Esophagus squamous epithelium (tissue), 5 donors: ENCODE measurements at places on chromosomes 4 and X.
A peak's percentile ranks its signal among the peaks of the same experiment; 100 is the strongest.

GRCh38 chrX:150223176-150224015 is 139.7 kb upstream of the MAMLD1 start:
- DNase-seq = no peak

DNA sequence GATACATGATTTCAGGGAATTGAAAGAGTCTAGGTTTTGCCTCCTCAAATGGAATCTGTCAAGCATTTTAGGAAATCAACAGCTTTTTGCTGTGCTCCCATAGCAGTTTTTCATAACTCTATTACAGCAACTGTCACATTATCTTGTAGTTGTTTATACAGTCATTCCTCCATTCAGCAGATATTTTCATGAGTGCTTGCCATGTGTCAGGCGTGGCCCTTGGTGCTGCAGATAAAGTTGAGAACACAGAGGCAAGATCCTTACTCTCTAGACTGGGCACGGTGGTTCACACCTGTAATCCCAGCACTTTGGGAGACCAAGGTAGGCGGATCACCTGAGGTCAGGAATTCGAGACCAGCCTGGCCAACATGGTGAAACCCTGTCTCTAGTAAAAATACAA is 67.3 kb downstream of the MCUB start:
- no peak for DNase-seq

DNA sequence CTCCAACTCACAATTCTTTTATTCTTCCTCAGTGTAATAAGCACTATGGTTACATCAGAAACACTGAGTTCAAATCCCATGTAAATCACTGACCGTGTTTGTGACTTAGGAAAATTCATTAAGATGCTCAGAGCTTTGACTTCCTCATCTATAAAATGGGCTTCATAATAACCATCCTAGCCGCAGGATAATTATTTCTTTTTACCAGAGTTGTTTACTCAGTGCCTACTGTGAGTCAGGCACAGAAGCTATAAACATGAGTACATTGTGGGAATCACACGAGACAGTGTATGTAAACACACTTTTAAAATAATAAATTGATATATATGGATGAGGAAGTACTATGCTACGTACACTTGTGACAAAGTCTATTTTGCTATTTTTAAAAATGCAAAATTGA is 296.3 kb upstream of the TENM3 start:
- no peak for DNase-seq

GRCh38 chr4:54902976-54903375 is 222.4 kb downstream of the KDR start:
- no peak for DNase-seq

DNA sequence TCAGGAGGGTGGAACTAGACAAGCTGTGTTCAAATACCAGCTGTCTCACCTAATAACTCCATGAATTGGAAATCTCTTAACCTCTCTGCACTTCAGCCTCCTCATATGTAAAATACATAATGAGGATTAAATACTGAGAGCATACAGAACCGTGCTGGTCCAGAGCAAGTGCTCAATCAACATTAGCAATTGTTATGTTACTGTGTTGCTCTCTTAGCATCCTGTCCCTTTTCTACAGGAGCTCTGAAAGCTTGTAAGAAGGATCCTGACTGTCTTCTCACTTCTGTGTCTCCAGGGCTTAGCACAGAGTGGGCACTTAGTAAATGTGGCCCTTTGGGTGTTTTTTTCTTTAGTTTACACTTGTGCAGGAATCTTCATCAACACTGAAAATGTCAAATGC is 1456.1 kb upstream of the IGFBP7 start:
- no peak for DNase-seq

DNA sequence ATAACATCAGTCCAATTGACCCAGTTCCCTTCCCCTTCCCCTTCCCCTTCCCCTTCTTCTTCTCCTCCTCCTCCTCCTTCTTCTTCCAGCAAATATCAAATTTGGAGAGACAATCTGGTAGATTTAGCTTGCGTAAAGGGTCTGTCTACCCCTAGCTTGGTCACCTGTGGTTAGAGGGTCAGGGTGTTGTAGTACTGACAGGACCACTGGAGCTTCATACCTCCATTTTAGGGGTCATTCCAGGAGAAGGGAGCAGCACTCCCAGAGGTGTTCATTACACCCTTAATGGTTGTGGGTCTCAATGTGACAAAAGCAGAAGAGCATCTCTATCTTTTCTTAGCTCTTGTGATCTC is 3.7 kb upstream of the FGB start:
- DNase-seq = no peak

GRCh38 chr4:75321484-75321883 is 192.7 kb downstream of the RCHY1 start:
- DNase-seq = no peak

- no peak for DNase-seq
Measured at GRCh38 chr4:1055721-1056590, 44.5 kb downstream of the FGFRL1 start.

- no peak for DNase-seq
Measured at GRCh38 chrX:41475191-41475590, 28.0 kb downstream of the NYX start.

DNA sequence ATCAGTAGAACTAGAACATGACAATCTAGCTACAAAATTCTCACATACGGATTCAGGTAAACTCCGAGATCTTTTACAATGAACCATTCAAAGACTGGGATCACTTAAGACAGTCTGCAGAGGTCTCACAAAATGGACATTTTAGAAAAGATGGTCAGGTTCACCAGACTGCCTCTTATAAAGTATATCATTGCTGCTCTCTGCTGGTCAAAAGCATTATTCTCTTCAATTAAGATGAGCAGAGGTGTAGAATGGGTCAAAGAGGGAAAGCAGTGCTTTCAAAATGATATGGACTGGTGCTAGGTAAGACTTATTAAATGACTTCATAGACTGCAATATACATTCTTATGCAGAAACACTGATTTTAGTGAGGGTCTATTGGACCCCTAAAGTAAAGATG is 434.7 kb downstream of the PACRGL start:
- no peak for DNase-seq

DNA sequence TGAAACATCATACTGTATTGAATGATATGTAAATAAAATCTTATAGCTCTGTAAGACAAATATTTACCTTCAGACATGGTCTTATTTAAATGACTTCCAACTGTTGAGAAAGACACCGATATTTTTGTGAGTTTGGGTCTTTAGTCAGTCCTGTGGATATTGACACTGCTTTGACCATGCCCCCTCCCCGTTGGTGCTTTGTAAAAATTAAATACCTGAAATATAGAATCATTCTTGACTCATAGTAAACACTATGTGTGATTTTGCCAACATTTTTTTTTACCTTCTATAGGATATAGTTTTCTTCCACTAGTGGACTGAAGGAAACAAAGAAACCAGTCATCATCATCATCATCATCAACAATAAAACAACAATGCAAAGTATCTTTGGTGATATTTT is 114.3 kb upstream of the HS3ST1 start:
- no peak for DNase-seq

DNA sequence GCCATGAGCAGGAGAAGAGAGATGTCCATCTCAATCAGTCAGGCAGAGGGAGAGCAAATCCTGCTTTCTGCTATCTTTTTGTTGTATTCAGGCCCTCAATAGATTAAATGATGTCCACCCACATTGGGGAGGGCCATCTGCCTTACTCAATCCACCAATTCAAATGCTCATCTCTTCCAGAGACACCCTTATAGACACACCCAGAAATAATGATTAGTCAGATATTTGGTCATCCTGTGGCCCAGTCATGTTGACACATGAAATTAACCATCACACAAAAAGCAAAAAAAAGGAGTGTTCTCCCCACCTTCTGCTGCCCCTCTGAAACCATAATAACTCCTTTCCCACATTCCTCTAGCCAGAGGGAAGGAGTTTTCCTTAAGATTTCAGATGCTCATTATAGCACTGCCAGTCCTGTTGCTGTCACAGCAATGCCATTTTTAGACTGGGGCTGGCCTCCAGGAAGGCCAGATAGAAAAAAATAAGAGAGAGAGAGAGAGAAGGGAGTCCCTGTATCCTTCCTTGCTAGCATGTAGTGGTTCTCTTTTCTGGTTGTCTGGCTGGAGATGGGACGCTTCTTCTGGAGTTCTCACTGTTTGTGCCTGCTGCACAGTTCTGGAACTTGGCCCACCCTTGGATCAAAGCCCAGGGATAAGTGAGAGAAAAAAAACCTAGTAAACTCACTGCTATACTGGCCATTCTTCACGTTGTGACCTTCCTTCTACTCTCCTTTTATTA is 177.7 kb downstream of the RBM46 start:
- no peak for DNase-seq

- DNase-seq = no peak
Measured at GRCh38 chrX:10714531-10714930, 94.1 kb upstream of the MID1 start.

- DNase-seq = no peak
Measured at GRCh38 chr4:111601671-111602070, 543.6 kb upstream of the FAM241A start.

DNA sequence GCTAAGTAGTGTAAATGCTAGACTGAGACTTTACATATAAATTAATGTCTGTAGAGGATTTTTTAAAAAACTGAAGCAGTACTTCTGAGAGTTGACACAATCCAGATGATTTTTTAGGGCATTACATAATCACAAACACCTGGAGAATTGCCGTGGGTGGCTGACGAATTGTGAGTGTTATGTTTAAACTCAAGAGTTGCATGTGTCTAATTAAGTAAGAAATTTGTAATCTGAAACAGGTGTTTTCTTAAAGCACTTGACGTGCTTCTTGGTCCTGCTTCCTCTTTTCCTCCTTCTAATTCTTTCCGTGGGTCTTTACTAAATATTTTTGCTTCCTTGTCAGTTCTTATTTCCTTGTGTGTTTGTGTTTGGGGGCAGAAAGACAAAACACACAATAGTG is 27.8 kb downstream of the PIR start:
- DNase-seq = no peak

- no peak for DNase-seq
Measured at GRCh38 chrX:137567682-137568232, 1.8 kb downstream of the ZIC3 start.

DNA sequence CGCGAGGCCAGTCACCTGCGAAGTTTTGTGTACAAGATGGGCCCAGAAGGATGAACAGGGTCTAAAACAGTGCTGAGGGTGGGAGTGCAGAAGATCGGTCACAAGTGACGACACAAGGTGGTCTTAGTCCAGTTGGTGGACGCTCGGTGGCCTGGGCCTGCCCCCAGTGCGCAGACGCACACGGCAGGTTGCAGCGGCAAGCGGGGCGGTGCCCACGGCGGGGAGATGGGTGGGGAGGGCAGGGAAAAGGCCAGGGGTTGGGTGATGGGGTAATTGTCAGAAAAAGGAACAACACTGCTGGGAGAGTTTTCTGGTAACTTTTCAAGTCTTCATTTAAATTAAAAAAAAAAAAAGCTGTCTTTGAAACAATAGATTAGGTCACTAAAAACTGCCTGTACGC is 1.0 kb upstream of the PRDX4 start:
- DNase-seq = no peak

DNA sequence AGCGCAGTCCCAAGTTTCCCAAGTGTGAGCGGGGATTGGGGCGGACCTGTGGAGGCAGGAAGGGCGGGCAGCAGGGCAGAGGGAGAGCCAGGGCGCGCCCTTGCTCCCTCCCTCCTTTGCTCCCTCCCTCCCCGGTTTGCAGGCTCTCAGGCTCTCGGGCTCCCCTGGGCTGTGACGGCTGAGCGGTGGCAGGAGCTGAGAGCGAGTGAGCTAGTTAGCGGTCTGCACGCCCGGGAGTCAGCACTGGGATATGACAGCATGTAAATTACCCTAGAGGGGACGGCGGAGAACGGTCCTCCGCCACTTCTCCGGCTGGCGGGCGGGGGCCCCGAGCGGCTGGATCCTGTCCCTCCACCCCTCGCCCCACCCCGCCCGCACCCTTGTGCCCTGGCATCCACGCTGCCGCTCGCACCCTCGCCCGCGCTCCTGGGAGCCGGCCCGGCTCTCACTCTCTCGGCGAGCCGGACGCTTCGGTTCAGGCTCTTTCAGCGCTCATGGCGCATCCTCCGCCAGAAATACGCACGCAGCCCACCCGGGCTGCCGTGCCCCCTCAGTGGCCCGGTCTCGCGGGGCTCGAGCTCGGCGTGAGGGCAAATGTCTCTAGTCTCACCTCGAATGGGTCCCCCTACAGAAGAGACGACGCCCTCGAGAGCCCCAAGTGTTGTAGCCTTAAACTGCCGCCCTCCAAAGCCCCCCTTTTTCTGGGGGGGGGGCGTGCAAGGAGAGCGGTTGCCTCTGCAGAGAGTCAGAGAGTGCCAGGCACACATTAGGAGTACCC is at the start of gene TSC22D3:
Gene TSC22D3 (minus strand): TSS at position 54 of the 778 bp plus-strand sequence. CDS start 368 bp downstream, outside the sequence.
- peak; percentile 18 for DNase-seq

DNA sequence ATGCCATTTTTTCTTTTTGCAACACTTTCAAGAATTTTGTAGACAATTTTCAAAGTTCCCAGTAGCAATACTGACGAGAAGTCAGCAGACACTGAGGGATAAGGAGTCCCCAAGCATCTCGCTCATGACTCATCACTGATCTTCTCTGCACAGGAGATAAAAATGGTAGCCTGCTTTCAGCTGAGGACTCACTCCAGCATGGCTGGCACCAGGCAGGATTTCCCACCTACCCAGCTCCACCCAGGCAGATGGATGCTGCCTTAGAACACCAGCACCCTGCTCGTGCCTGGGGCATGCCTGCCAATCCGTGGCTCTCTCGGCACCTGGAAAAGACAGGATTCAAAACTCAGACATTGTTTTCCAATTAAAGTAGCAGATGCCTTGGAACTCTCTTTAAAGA is 24.9 kb downstream of the JAKMIP1 start:
- DNase-seq = no peak

DNA sequence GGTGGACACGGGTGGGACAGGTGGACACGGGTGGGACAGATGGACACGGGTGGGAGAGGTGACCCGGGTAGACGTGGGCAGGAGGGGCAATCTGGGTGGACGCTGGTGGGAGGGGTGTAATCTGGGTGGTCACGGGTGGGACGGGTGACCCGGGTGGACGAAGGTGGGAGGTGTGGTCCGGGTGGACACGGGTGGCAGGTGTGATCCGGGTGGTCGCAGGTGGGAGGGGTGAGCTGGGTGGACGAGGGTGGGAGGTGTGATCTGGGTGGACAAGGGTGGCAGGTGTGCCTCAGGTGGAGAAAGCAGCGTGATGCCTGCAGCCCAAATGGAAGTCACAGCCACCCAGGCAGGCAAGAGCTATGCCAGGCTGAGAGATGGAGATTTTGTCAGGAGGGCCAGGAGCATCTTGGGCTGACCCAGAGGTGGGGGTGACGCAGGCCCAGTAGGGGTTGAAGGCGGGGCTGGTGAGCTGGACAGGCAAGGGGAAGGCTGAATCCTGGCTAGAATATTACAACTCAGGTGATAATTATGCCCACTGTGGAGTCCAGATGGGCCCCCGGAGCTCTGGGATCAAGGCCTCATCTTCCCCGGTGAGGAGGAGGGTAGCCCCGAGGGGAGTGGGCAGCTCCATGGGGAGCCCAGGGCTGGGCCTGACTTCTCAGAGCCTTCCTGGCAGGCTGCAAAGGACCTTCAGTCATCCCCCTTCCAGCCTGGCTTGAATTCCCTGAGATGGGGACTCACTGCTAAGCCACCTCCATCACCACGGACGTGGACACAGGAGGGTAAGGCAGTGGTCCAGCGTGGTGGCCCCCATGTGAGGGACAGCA is 100.0 kb downstream of the ADRA2C start:
- no peak for DNase-seq

GRCh38 chr4:27027428-27027827 is 166.8 kb downstream of the STIM2 start:
- no peak for DNase-seq
